ENCODE measurements at places on chromosomes 11 and 22. TPM values are rescaled to one million over a fixed set of nuclear protein-coding genes. Genes with fewer than 3 reads are reported as not detected.

GRCh38 chr22:46970411-46971098 is 208.1 kb downstream of the TBC1D22A start:
- no peak for DNase-seq

- no peak for DNase-seq
Measured at GRCh38 chr11:120270386-120270785, 30.4 kb downstream of the POU2F3 start.

GRCh38 chr11:66417000-66417399 is 3.8 kb upstream of the NPAS4 start:
- no peak for DNase-seq

Gene FCHSD2
- 3.9 TPM for total RNA-seq

Gene CTSW
- not detected for total RNA-seq

GRCh38 chr11:78420796-78421209 is 3.2 kb upstream of the GAB2 start:
- no peak for DNase-seq

Gene FOLR1
- not detected for total RNA-seq

DNA sequence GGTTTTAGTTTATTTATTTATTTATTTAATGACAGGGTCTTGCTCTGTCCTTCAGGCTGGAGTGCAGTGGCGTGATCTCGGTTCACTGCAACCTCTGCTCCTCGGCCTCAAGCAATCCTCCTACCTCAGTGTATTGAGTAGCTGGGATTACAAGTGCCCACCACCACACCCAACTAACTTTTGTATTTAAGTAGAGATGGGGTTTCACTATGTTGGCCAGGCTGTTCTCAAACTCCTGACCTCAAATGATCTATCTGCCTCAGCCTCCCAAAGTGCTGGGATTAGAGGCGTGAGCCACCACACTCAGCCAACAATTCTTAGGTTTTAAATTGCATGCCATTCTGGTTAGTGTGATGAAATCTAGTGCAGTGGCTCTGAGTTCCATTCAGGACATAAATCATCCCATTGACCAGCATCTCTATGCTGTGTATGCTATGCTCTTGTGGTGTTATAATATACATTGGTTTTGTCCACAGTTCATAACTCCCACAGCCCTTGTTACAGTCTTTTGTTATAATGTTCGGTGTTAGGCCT is 28.5 kb downstream of the ZNF280B start:
- no peak for DNase-seq

Gene NLRP6
- total RNA-seq, result not detected

DNA sequence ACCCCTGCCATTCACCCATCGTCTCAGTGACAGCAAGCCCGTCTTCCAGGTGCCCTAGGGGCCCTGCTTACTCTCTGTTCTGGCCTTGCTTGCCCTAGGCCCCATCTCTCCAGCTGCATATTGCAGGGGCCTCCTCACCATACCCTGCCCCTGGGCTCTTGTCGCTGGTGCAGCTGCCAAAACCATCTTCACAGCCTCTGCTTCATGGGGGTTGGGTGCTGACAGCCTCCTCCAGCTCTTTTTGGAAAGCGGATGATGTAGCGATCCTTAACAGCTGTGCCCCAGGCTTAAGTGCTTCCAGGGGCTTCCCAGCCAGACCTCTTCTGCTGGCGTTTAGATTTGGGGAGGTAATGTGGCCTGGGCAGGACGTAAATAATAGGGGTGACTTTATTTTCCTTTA is 61.2 kb upstream of the SUSD2 start:
- DNase-seq, result no peak

Gene CRYBB2
- not detected for total RNA-seq

GRCh38 chr22:43018615-43019014 is 3.7 kb upstream of the PACSIN2 start:
- no peak for DNase-seq

Gene COPB1
- 128 TPM for total RNA-seq

Gene A4GALT
- total RNA-seq, result 10.4 TPM

Gene LUZP2
- total RNA-seq, result 0.32 TPM

Gene PRR33
- total RNA-seq, result not detected

Gene OR2AG1
- total RNA-seq, result not detected

GRCh38 chr22:48138855-48139254 is 1376.4 kb downstream of the TBC1D22A start:
- DNase-seq, result no peak

DNA sequence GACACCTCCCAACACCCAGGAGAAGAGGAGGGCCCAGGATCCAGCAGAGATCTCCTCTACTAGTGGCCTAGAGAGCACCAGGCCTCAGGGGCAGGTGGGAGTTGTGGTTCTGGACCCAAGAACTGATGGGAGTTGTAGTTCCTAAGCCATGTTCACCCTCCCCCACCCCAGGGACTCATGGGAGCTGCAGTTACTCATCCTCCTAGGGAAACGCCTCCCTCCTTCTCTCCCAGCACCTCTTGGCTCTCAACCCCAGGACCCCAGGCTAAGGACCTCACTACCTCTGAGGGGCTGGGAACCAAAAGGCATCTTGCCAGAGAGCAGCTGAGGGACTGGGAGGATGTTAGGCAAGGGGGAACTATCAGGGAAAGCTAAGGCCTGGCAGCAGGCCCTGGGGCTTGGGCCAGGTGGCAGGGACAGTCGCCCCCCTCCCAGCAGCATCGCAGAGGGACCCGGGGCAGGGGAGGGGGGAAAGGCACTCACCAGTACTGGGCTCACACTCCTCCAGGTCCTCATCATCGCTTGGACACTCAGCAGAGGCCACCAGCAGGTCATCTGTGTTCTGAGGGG is 28.9 kb downstream of the SLC22A12 start:
- no peak for DNase-seq

Gene FZD4
- total RNA-seq, result 22.9 TPM

Gene CHST1
- total RNA-seq, result not detected
